ENCODE measurements at places on chromosomes 1 and 21.
A peak's percentile ranks its signal among the peaks of the same experiment; 100 is the strongest.

DNA sequence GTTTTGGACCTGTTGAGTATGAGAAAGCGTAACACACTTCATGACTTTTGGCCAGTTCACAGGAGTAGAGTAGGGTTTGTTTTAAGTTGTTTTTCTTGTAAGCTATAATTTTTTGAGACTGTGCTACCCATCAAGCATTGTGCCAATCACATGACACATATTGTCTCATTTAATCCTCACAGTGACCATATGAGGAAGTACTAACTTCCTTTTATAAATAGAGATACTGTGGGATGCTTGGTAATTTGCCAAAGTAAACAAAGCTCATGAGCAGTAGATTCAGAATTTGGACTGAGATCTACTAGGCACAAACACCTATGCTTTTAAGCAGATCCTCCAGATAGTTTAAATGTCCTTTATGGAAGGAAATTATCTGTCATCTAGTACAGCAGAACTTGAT, 178.3 kb downstream of the CACNA1E start:
- DNase-seq, result no peak

- DNase-seq, result no peak
These were observed 28.5 kb downstream of the CR1L start for GRCh38 chr1:207673399-207673798.

DNA sequence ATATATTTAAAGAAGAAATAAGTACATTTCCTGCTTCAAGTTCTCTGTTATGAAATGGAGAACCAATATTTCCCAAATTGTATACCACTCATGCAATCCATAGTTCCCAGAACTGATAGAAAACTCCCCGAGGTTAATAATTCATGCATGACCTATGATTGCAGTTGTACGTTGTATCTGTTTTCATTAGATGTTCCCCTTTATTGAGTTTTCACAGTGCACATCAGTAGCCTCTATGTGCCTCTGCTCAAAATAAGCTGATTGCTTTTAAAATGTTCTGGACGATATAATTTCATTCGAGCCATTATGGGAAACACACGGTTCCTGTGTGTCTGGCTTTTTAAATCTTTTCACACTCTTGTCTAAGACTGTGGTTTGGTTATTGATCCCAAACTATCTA, 253.1 kb upstream of the KIAA0040 start:
- no peak for DNase-seq

DNA sequence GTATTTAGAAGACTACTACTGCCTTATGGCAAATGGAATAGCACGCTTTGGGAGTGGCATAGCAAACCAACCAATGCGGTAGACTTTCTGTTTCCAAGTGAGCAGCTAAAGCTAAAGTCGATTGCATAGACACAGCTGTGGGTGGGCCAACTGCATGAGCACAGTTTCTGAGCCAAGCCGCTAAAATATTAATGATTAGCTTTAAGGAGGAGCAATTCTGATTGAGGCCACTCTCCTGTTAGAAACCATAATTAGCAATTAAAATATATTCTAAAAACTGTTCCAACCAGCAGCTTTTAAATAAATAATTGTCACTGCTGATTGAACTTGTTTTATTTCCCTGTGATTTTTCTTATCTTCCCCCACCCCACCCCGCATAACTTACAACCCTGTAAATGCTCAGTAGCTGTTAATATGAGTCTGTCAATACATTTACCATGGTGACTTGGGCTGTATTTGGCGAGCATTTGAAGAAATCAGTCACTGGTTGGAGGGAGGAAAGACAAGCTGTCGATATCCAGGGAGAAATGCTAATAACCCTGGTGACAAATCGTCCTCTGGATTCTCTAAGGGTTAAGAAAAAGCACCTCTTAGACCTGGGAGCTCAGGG, 32.2 kb downstream of the RNF220 start:
- DNase-seq, result no peak

DNA sequence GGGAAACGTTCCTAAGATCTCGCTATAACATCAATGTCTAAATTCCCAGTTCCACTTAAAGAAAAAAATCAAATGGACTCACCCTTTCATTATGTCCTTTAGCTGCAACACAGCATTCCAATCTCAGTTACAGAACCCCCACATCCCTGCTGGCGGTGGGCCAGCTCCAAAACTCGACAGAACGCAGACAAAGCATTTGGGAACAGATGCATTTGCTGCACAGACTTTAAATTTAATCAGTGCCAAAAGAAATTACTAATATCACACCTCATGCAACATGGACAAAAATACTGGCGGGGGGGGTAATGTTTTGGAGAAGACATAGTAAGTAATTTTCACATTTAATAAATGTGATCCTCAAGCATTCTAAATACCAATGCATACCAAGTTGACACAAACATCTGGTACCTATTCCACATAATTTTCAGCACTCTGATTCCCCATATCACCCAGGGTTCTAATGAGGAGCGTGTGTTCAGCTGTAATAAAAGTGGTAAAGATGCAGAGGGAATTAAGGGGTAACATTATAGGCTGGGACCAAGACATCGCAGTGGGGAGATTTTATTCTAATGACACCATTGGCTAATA, 79.7 kb downstream of the TGFBR3 start:
- DNase-seq, result peak; percentile 46

- DNase-seq, result no peak
These were observed 10.8 kb downstream of the CRABP2 start for GRCh38 chr1:156694690-156694962.

DNA sequence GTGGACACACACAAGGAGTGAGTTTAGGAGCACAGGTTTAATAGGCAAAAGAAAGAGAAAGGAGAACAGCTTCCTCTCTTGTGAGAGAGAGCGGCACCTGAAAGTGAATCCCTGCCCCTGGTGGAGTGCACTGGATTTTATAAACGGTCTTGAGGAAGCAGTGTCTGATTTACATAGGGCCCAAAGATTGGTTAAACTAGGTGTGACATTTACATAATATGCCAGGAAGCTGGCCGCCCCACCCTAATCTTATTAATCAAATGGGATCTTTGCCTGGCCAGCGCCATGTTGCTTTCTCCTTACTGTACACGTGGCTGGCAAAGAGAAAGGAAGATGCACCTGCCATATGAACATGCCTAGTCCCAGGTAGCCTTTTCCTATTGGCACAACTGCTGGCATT, 38.7 kb downstream of the CFH start:
- DNase-seq, result no peak

- no peak for DNase-seq
These were observed 135.2 kb downstream of the EIF4G3 start for GRCh38 chr1:21041541-21041940.

GRCh38 chr1:1345384-1345783, 3.8 kb downstream of the DVL1 start:
- no peak for DNase-seq

DNA sequence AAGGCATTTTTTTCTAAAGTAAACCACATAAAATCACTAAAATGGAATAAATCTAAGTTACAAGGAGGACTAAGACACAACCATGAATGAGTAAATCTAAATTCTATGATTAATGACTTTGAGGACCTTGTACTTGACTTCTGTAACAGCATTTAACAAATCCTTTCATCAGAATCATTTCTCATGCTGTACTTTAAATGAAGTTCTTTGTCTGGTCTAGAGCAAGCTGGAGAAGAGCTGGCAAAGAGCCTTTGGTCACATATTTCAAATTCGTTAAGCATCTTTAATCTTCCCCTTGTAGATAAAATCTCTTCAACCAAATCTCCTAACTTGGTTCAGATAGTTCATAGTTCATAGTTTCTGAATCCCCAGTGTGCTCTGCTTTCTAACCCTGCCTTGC, 405.4 kb downstream of the PTPRC start:
- no peak for DNase-seq

DNA sequence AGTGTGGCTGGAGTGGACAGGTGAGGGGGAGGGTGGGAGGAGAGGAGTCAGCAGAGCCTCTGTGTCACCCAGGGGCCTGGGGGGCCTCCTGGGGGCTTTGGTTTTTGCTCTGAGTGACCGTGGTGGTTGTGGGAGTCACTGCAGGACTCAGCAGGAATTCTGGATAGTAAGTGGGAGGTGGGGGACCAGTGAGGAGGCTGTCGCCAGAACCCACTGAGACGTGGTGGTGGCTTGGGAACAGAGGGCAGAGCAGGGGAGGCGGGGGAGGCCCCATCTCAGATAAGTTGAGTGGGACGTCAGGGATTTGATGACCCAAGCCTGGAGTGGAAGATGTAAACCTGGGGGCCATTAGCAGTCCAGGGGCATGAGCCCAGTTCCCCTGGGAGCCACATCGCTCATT, 123.2 kb upstream of the WNT4 start:
- no peak for DNase-seq

GRCh38 chr1:44418022-44418673, 13.1 kb downstream of the RNF220 start:
- no peak for DNase-seq

DNA sequence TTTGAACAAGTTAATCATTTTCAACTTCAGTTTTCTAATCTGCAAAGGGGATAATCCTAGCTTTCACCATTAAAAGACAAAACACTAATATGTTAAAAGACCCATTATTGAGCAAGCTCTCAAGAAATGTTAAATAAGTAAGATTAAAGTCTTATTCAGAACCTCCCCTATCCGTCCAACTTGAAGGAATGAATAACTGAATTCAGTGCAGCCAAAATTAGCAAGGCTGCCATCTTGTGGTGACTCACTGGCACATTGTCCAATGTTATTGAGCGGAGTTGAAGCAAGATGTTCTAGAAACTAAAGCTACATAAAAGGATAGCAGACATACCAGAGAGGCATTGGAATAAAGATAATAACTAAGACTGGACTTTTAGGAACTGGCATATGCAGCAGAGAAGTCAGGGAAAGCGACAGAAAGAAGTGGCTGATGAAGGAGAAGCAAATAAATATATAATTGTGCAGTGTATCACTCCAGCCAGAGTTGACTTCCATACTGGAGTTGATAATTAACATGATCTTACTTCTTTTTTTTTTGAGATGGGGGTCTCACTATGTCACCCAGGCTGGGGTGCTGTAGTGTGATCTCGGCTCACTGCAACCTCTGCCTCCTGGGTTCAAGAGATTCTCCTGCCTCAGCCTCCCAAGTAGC, 8.2 kb upstream of the CAP1 start:
- DNase-seq, result peak; percentile 69

DNA sequence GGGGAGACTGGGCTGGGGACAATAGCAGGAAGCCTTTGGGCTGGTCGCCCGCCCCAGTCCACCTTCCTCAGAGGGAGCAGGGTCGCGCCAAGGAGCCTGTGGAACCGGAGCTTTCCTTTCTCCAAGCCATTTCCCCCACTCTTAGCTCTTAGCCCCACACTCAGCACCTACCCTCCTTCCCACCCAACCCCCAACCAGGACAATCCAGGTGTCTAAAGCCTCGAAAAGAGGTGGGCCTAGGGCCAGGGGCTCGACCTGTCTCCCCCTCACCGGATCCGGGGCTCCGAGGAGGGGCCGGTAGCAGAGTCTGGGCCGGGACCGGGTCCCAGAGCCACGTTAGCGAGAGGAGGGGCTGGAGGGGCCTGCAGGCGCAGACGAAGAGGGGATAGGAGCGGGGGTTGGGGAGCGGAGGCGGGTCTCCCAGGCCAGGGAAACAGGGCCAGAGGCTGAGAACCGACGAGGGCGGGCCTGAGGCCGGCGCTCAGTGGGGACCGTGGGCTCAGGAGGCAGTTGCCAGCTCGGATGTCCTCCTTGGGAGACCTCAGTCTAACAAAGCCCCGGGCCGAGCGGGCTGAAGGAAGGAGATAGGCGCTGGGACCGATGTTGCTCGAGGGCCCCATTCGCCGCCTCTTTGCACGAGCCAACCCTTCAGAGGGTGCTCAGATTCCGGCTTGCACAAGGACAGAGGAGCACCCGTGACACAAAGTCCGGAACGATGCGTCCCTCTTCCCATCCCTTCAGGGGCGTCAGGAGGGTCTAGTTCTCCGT, 943 bp downstream of the SEMA6C start:
- no peak for DNase-seq

DNA sequence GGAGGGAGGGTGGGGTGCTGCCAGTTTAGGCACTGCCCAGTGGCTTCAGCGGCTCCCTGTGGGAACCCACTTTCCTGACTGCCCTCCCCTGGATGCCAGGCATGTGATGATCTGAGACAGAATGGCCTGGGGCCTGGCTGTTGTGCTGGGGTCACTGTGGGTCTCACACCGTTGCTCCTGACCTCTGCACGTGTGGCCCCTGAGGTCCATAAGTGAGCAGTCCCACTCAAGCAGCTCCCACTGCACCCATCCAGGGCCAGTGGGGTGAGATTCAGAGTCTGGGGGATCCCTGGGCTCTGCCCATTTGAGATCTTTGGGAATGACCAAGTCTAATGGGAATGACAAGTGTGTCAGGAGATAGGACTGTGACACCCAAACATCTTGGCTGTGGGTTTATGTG, 18.0 kb downstream of the PODN start:
- DNase-seq, result no peak

DNA sequence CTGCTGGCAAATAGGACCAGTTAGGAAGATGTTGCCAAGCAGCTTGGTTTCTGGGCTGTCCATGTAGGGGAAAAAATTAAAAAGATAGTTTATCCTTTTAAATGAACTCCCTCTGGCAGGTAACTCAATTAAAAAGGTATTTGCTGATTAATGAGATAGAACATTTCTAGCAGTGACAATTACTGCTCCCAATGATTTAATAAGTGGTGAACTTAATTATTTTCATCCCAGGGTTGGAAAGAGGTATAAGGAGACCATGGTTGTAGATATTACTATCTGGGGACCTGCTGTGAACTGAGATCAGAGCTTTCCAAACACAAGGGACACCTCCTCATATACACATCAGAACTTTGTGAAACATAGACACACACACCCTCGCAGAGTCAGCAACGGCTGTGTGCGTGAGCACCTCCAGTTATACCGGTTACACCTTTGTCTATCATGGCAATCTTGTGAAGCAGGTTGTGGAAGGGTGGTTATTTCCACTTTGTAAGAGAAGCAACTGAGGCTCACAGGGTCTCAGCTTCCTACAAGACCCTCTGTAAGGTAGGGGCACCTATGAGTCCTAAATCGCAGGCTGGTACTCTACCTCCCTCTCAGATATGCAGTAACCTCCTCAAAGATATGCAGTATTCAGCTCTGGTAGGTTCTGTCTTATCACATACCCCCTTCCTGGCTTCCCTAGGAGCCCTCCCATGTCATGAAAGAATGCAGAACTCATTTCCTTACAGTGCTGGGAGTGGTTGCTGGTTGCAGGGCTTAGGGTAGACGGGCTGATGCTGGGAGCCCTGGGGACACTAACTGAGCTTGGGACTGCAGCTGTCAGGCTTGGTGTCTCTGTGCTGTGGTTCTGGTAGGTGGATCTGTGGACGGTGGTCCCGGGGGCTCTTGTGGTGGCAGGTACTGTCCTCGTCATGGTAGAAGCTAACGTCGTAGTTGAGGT, 18.5 kb upstream of the MAGOH start:
- DNase-seq, result no peak

GRCh38 chr1:182630586-182630985, 26.4 kb upstream of the RGS16 start:
- no peak for DNase-seq

DNA sequence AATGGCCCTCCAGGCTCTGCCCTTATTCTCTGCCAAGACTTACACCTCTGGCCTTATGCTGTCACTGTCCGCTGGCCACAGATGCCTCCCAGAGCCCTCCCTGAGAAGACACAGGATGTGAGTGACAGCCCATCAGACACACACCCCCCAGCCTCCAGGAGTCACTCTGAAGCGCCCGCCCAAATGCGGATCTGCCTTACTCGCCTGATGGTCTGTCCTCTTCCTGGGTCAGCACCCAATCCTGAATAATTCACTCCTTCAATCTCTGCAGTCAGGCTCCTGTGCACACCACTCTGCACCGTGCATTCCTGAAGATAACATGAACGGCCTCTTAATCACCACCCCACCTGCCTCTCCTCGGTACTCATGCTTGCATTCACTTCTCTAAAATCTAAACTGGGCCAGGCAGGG, 14.7 kb downstream of the CLSTN1 start:
- no peak for DNase-seq
